ENCODE measurements at places on chromosomes 5 and 9.

DNA sequence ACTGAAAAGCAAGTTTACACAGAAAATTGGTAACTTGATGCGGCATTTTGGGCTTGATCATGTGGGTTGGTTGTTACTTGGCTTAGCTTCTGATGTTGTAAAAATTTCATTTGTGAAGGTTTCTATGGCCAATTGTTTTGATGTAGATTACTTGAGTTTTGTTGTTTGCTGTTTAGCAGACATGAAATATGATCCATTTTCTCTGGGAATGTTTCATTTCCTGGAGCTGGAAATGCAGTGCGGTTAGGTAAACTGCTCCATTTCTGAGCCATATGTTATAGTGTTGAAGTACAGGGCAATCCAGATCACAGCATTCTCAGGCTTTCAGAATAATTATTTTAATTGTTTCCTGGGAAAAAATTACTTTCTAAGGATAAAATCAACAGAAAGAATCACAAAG lies 396.9 kb downstream of the ENC1 start:
- no peaks in the 10 kb centered on the region for H3K27me3 ChIP-seq
- no peak overlapping the region for H3K4me3 ChIP-seq
- H3K36me3 ChIP-seq, result no peaks in the 10 kb centered on the region
- no peak overlapping the region for H3K27ac ChIP-seq

DNA sequence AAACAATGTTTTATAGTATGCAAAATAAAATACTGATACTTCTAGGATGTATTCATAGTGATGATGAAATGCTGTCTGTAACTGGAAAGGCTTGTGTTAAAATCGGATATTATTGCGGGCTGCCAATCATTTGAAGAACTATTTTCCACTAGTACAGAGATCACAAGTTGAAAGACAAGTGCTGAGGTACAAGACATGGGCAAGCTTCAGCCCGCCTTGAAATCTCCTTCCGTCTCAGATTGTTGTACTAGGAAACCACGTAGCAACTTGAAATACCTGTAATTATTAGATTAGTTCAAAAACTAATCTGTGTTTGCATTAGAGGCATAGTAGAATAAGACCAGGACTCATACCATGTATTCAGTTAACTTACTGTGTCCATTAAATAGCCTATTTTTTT lies 218.2 kb downstream of the ARHGEF28 start:
- DNase-seq, result peak; percentile 44
- no peaks in the 10 kb centered on the region for H3K27me3 ChIP-seq
- H3K4me1 ChIP-seq, result no peaks in the 10 kb centered on the region
- H3K27ac ChIP-seq, result no peak overlapping the region
- peaks cover 28% of the 10 kb centered on the region for H3K36me3 ChIP-seq

DNA sequence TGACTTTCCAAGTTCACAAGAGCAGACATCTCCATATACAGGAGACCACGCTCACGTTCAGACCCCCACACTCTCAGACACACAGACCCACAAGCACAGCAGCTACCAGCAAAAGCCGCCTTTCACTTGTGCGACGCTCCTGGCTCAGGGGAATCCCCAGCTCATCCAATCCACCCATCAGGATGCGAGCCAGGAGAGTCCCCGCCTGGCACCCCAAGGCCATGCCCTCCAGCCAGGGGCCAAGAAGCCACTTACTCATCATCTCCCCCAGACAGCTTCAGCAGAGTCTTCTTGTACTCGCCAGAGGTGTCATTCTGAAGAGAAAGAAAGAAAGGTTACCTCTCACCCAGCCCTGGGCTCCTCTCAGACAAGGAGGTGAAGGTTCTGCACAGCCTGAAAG lies 29.7 kb downstream of the ANXA6 start:
- no peak overlapping the region for H3K4me3 ChIP-seq
- peaks cover 96% of the 10 kb centered on the region for H3K36me3 ChIP-seq
- H3K27ac ChIP-seq, result no peak overlapping the region
- H3K4me1 ChIP-seq, result peaks cover 54% of the 10 kb centered on the region

GRCh38 chr9:89634995-89635742 lies 30.4 kb downstream of the GADD45G start:
- no peak overlapping the region for H3K4me3 ChIP-seq
- peaks cover 65% of the 10 kb centered on the region for H3K4me1 ChIP-seq
- H3K27me3 ChIP-seq, result no peaks in the 10 kb centered on the region
- H3K36me3 ChIP-seq, result no peaks in the 10 kb centered on the region

- H3K4me1 ChIP-seq, result no peaks in the 10 kb centered on the region
- H3K36me3 ChIP-seq, result peaks cover 9% of the 10 kb centered on the region
- H3K4me3 ChIP-seq, result no peak overlapping the region
- peak; percentile 92 for DNase-seq
- H3K27me3 ChIP-seq, result no peaks in the 10 kb centered on the region
- H3K27ac ChIP-seq, result no peak overlapping the region
Measured at GRCh38 chr9:19456996-19457692, 48.3 kb downstream of the ACER2 start.

DNA sequence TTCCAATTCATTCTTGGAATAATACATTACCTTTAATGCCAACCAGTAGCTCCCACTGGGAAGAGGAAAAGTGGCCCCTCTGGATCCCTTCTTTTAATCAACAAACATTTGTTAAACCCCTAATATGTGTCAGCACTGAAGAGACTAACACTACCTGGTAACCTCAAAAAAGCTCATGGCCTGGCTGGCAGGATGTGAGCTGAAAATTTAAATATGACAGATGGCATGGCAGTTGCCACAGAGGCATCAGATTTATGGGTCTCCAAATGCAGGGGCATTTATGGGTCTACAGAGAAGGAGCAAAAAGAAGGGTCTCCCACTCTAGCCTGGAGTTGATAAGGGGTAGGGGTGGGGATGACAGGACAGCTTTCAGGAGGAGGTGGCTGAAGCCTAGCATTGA lies 12.5 kb downstream of the DNAH5 start:
- no peaks in the 10 kb centered on the region for H3K27me3 ChIP-seq
- DNase-seq, result no peak
- no peak overlapping the region for H3K27ac ChIP-seq
- H3K36me3 ChIP-seq, result no peaks in the 10 kb centered on the region
- no peaks in the 10 kb centered on the region for H3K4me1 ChIP-seq

GRCh38 chr5:138138949-138139780 lies at the start of gene NME5:
Gene NME5 (minus strand): TSS chr5:138139428. CDS start chr5:138138780, 648 bp downstream.
- H3K27ac ChIP-seq, result no peak within 1 kb of the TSS
- no peaks in the 10 kb centered on the region for H3K36me3 ChIP-seq
- H3K4me3 ChIP-seq, result peak within 1 kb of the TSS; percentile 60
- H3K27me3 ChIP-seq, result peaks cover 8% of the 10 kb centered on the region

DNA sequence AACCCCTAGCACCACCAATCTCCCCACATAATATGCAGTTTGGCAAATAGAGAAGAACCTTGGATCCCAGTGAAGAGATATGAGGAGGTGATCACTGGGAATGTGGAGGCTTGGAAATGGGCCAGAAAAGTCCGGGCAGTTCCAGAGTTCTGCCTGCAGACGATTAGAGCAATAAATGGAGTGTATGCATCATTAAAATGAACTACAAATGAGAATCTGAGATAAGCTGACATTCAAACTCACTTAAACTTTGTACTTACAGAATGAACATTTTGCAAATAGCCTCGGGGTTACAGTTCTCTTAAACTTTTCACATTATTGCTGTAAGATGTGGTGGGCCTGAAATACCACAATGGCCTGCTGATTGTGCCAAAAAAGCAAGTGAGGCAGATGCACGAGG lies 23.0 kb upstream of the LHFPL2 start:
- no peak for DNase-seq
- no peaks in the 10 kb centered on the region for H3K36me3 ChIP-seq
- no peak overlapping the region for H3K4me3 ChIP-seq
- no peak overlapping the region for H3K27ac ChIP-seq

DNA sequence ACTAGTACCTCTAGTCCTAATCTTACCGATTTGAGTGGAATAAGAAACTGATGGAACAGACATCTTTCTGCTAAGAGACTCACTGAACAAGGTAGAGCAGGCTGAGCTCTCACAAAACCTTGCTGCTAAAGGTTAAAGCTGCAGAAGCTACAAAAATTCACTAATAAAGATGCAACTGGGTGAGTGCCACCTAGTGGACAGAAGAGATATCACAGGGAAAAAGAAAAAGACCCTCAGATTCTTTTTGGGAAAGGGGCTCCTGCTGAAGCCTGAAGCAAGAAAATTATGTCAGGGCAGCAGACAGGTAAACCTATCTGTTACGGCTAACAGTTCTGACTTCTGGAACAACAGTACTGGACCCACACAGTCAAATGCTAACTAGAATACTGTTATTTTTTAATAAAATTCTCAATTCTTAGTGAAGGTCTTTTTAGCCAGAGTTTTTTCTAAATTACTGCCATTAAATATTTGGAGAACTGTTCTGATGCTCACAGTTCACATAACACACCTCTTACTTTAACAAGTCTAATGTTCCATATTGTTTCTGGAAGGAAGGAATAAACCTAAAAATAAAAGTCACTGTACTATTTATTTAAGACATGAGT lies 51.2 kb downstream of the DIAPH1 start:
- no peaks in the 10 kb centered on the region for H3K27me3 ChIP-seq
- no peak overlapping the region for H3K27ac ChIP-seq
- no peak for DNase-seq
- peaks cover 76% of the 10 kb centered on the region for H3K36me3 ChIP-seq
- no peak overlapping the region for H3K4me3 ChIP-seq

GRCh38 chr9:101995231-101995630 lies 256.8 kb upstream of the GRIN3A start:
- no peaks in the 10 kb centered on the region for H3K4me1 ChIP-seq
- H3K4me3 ChIP-seq, result no peak overlapping the region
- H3K36me3 ChIP-seq, result no peaks in the 10 kb centered on the region

DNA sequence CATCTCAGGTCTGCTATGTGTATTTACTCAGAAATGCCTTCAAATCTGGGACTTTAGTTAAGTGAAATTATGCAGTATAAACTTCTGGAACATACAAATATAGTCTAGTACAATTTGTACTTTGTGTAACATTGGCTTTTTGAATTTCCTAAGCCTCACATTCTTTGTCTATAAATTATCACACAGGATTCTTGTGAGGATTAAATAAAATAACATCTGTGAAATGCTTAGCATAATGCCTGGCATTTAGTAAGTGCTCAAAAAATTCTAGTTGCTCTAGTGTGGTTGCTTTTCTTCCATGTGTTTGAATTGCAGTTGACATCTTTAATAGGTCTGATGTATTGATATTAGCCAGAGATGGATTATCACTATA lies 2.6 kb downstream of the HMMR start:
- H3K27me3 ChIP-seq, result no peaks in the 10 kb centered on the region
- H3K27ac ChIP-seq, result no peak overlapping the region
- no peaks in the 10 kb centered on the region for H3K36me3 ChIP-seq
- no peak overlapping the region for H3K4me3 ChIP-seq
- no peak for DNase-seq

DNA sequence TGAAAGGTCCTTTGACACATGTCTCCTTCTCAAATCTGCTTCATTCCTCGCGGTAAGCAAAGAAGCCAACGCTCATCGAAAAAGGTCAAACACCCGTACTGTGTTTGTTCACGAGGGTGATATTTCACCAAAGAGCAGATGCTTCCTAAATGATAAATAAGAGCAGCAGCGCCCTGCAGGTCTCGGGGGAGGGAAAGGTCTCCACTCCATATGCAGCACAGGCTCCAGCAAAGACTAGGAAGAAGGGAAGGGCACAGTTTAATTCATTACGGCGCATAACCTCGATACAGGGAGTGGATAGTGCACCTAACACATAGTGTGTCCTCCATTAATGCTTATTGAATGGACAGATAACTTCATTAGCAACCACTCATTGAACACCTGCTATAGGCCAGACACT lies 593.3 kb downstream of the CDK5RAP2 start:
- no peak for DNase-seq
- H3K4me3 ChIP-seq, result no peak overlapping the region
- peaks cover 4% of the 10 kb centered on the region for H3K27me3 ChIP-seq

- H3K27ac ChIP-seq, result no peak overlapping the region
- DNase-seq, result no peak
- H3K4me1 ChIP-seq, result peaks cover 6% of the 10 kb centered on the region
- no peaks in the 10 kb centered on the region for H3K36me3 ChIP-seq
- H3K27me3 ChIP-seq, result peaks cover 16% of the 10 kb centered on the region
- H3K4me3 ChIP-seq, result no peak overlapping the region
Measured at GRCh38 chr5:17401470-17402288, 96.4 kb upstream of the TAF11L2 start.

DNA sequence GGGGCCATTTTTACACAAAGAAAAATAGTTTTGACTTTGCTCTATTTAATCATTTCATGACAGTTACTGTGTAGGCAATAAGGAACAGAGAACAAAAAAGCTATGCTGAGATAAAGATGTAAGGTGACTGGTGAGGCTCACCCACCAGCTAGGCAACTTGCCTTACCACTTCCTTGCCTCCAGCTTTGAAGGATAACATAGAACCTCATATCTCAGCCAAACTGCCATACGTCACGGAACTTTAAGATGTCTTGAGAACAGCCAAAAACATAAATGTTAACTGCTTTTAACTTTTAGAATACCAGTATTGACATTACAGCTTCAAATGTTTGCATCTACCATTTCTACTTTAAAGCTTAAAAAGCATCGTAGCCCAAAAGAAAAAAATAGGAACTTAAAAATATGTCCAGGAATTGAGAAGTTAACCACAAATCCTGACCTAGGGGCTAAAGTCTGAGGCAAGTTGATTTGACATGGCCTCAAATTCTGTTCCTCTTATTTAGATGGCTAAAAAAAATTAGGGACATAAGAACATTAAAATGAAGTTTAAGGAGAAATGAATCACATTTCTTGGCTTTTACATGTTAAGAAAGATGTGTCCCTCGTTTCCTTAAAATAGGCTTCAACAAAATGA lies 7.7 kb upstream of the GCNT4 start:
- H3K4me3 ChIP-seq, result no peak overlapping the region
- H3K36me3 ChIP-seq, result no peaks in the 10 kb centered on the region
- H3K27me3 ChIP-seq, result no peaks in the 10 kb centered on the region
- peak; percentile 65 for DNase-seq

GRCh38 chr5:645421-645820 lies 33.3 kb downstream of the CEP72 start:
- H3K27ac ChIP-seq, result no peak overlapping the region
- H3K4me1 ChIP-seq, result no peaks in the 10 kb centered on the region
- H3K36me3 ChIP-seq, result peaks cover 4% of the 10 kb centered on the region
- no peak for DNase-seq

- DNase-seq, result no peak
- no peaks in the 10 kb centered on the region for H3K36me3 ChIP-seq
- no peak overlapping the region for H3K27ac ChIP-seq
- peaks cover 29% of the 10 kb centered on the region for H3K4me1 ChIP-seq
- H3K27me3 ChIP-seq, result peaks cover 31% of the 10 kb centered on the region
Measured at GRCh38 chr5:116578676-116579075, 4.1 kb upstream of the SEMA6A start.

DNA sequence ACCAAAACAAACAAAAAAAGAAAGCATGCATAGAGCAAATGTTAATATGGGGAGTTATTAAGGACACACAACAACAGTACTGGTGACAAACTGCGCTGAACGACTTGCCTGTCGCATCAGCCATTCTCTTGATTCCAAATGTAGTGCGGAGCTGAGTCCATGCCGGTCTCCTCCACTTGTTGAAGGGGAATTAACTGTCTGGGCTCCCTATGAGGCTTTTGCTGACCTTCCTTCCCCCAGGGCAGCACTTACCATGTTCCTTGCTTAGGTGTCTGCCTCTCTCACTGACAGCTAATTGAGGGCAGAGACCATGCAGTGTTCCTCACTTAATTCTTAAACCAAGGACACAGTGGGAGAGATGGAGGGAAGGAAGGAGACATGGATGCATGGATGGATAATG lies 40.8 kb upstream of the FAT2 start:
- DNase-seq, result no peak
- no peak overlapping the region for H3K4me3 ChIP-seq
- peaks cover 19% of the 10 kb centered on the region for H3K27me3 ChIP-seq

Data from stomach (tissue), 19 donors.